ENCODE measurements at places on chromosomes 2 and 18.

DNA sequence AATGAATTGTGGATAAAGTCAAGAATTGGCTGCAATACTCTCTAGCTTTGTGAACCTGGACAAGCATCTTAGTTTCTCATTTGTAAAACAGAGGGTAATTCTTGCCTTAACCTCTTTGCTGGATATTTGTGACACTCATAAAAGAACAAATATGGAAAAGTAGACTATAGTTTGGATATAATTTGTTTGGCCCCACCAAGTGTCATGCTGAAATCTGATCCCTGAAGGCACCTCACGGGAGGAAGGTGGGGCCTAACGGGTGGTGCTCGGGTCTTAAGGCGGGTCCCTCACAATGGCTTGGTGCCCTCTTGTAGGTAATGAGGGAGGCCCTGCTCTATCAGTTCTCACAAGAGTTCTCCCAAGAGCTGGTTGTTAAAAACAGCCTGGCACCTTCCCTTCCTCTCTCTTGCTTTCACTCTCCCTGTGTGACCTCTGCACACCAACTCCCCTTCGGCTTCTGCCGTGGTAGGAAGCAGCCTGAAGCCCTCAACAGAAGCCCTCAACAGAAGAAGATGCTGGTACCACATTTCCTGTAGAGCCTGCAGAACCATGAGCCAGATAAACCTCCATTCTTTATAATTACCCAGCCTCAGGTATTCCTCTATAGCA is 37.4 kb downstream of the ARL4C start:
- no peak for DNase-seq

GRCh38 chr2:47227532-47228279 is 72.6 kb upstream of the STPG4 start:
- no peak for DNase-seq

DNA sequence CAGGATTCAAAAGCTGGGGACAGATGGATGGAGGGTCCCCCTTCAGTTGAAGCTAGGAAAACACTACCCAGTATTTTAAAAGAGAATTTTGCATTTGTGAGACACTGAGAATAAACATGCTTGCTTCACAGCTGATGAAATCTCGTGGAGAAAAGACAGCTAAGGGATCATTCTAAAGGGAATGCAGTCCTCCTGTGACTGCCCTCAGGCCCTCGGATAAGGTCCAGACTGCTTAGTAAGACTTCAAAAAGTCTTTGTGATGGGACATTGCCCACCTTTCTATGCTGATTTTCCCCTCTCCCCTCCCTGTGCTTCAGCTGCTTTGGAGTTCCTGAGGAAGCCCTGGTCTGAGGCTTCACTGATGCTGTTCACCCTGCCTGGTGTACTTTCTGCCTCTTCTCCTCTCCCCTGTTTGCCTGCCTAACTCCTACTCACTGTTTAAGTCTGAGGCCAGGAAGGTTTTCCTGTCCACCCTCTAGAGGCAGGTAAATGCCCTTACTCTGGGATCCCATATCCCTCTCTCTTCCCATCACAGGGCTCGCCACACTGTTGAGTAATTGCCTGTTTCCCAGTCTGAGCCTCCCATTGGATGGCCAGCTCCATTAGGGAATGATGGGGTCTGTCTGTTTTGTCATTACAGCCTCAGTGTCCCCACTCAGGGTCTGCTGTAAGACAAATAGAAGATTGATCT is 26.6 kb downstream of the POLE4 start:
- DNase-seq, result no peak

DNA sequence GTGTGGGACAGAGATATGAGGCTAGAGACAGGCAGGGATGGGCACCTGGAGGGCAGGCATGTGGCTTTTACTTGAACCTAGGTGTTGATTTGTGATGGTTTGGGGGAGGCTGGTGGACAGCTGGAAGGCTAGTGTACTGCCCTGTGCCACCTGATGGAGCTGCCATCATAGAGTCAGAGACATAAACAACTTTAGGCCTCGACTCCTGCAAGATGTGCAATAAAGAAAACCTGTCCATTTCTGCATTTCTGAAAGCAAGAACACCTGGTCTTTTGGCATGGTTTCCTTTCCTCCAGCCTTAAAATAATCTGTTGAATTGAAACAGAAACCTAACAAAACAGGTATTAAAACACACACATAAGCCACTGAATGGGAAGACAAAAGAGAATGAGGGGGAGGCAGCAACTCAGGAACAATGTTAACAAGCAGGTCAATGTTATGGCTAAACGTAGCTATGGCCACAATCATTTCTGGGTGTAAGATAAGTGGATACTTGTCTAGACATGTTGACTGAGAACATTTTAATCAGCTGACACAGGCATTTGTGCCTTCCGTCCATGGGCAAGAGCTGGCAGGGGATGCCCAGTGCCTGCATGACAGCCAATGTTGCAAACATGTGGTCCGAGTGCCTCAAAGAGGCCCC is 87.8 kb downstream of the KCTD1 start:
- no peak for DNase-seq

DNA sequence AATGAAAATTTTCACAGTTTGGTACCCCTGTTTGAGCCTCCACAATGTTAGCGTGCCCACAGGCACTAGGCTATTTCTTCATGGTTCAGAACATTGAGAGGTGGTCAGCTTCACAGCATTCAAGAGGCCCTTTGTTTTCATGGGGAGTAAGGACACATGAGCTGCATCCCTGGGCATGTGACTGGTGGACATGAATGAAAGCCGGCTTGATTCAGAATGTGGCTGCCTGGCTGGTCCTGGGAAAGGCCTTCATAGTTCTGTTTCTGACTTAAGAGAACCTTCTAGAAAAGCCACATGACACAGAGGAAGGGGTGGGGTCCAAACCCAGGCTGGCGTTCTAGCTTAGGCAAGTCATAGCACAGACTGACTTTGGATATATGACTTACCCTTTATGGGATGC is 420.6 kb downstream of the CMPK2 start:
- no peak for DNase-seq

DNA sequence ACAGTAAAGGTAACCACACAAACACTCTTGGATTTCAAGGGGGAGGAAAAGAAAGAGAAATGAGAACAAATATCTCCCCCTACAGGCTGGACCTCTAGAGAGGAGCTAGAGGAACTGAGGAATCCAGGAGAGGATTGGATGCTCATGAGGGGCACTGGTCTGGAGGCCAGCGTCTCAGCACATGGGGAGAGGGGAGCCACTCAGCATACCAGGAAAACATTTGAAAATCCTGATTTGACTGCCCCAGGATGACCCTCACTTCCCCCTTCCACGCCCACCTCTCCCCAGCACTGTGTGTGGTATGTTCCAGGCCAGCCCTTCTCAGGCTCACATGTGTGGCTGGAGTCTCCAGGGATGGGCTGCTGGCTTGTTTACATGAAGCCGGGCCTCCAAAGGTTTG is 396.8 kb upstream of the ID2 start:
- peak; percentile 45 for DNase-seq

- DNase-seq, result no peak
Measured at GRCh38 chr2:173524256-173524955, 169.7 kb downstream of the CDCA7 start.

GRCh38 chr2:240170883-240171282 is 30.4 kb upstream of the OTOS start:
- DNase-seq, result no peak

- DNase-seq, result no peak
Measured at GRCh38 chr2:170925923-170926322, 3.1 kb upstream of the GORASP2 start.

GRCh38 chr2:64036034-64036705 is 16.9 kb upstream of the VPS54 start:
- DNase-seq, result peak; percentile 86

- no peak for DNase-seq
Measured at GRCh38 chr2:50388324-50388723, 643.6 kb downstream of the NRXN1 start.

- DNase-seq, result no peak
Measured at GRCh38 chr18:55336438-55337100, 251.4 kb downstream of the TCF4 start.

DNA sequence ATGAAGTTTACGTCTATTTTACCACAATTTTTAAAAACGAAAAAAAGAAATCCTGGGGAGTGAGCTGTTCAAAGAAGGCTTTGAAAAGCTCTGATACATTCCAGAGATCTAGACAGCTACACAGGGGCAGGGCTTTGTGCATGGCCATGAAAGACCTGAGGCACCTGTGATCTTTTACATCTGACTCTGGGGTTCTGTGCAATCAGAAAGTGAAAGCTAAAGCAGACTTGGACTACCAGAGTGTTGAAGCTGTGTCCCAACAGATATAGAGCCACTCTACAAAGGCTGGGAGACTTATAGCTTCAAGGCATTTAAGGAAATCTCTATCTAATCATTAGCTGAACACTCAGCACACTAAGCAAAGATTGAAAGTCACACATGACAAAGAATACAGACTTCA is 34.1 kb downstream of the PARD6G start:
- no peak for DNase-seq

GRCh38 chr2:119196301-119197125 is 27.1 kb upstream of the STEAP3 start:
- peak; percentile 42 for DNase-seq

DNA sequence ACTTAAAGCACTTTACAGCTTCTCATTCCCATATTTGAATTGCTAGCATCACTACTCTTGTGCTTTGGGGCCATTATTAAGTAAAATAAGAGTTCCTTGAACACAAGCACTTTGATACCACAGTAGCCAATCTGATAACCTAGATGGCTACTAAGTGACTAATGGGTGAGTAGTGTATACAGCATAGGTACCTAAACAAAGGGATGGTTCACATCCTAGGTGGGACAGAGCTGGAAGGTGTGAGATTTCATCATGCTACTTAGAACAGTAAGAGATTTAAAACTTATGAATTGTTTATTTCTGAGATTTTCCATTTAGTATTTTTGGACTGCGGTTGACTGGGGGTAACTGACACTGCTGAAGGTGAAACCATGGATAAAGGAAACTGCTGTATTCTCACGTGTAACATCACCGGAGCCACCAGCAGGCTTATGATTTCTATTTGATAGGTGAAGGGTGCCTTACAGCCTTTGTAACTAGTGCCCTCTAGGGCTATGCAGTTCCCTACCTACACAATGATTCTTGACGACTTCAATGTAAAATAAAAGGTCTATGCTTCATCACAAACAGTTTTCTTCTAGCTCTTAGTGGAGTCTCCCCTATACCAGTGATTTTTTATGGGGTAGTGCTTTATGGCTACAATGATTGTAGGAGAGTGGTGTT is 22.1 kb upstream of the CRIM1 start:
- DNase-seq, result no peak

- DNase-seq, result no peak
Measured at GRCh38 chr2:24176326-24176725, 1.5 kb downstream of the FAM228A start.

DNA sequence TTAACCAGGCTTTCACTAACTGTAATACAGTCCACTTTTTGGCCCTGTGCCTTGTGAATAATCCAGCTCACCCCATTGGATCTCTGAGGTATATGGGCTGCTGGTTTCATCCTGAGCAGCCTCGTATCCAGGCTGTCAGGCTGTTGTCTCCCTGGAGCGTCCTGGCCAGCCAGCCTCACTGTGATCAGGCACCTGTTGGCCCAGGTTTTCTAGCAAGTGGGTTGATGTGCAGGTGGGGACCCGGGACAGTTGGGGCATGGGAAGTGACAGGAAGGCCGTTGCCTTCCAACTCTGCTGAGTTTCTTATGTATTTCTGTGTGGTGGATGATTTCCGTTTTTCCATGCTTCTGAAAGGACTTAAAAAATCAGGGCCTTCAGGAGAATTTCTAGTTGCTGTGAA is 132.4 kb downstream of the ACOXL start:
- DNase-seq, result no peak

GRCh38 chr18:24491927-24492834 is 31.7 kb downstream of the HRH4 start:
- DNase-seq, result no peak

DNA sequence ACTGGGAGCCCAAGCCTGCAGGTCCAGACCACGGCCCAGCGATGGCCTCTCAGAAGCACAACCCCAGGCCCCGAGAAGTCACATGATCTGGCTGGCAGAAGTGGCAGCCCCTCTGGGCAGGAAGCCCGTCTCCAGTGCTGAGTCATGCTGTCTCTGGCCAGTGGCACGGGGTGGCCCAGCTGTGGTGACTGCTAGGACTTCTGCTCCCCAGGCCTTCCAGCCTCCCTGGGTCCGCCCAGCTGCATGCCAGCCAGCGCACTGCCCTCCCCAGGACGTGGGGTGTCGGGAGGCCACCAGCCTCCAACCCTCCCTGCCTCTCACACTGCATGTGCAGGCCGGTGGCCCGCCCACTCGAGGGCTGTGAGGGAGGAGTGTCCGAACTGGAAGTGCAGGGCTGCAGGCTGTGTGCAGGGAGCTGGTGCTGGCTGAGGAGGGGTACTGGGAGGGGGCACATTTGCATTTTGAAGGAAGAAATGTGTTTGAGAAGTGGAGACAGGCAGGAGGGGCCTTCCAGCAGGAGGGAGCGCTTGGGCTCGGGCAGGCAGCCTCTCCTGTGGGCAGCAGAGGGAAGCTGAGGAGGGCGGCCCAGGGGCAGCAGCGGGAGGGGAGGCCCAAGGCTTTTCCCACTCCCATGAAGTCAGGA is 17.0 kb upstream of the HPCAL1 start:
- DNase-seq, result peak; percentile 40

DNA sequence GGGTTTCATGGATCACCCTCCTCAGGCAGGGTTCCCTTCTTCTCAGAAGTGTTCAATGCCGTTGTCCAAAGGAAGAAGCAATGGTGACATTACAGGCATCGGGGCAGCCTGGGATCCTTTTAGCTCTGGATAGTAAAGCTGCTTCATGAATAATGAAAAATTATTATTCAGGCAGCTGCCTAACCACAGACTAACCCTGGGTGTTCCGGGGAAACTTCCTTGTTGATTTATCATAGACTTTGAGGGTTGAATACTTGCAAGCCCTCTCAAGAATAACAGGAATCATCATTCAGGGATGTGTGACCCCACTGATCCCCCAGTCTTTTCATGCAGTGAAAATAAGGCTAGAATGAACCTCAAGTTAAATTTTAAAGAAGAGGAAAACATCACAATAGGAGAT is 419.4 kb downstream of the MEIS1 start:
- DNase-seq, result peak; percentile 61

DNA sequence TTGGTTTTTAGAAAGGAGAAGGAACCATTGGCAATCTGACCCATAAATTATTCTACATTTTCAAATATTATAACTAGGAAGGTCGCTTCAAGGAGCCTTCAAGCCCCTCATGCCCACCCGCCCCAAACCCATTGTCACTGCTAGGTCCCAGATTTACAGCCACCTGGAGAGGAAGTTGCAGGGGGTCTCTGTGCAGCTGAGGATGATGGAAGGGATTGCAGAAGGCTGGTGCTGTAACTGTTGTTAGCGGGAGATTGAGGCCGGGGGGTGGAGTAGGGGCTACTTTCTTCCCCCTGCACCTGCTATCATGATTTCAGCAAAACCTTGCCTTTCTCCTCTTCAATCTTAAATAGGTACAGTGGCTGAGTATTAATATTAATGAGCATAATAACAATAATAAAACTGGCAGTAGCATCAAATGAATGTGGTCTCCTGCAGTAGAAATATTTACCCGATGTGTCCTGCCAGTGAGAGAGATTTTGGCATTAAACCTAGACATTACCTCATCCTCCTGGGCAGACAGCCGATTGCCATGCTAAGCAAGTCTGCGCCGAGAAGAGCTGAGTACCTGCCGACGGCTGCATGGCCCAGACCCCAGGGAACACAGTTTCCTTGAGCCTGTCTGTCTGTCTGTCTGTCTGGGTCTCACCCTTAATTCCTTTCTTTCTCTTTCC is 225.4 kb downstream of the FAM210A start:
- DNase-seq, result peak; percentile 54
